ENCODE measurements at places on chromosomes 6 and 20. TPM values are rescaled to one million over a fixed set of nuclear protein-coding genes. Genes with fewer than 3 reads are reported as not detected.

GRCh38 chr6:130229645-130230044 lies 6.9 kb upstream of the SAMD3 start:
- DNase-seq: no peak
- no peaks in the 10 kb centered on the region for H3K36me3 ChIP-seq
- no peaks in the 10 kb centered on the region for H3K4me1 ChIP-seq
- no peak overlapping the region for H3K27ac ChIP-seq
- no peaks in the 10 kb centered on the region for H3K27me3 ChIP-seq
- no peak overlapping the region for H3K4me3 ChIP-seq

TFAP2C gene
- 5.3 TPM for total RNA-seq

- no peak for DNase-seq
- H3K27me3 ChIP-seq: no peaks in the 10 kb centered on the region
- no peak overlapping the region for H3K27ac ChIP-seq
- H3K36me3 ChIP-seq: no peaks in the 10 kb centered on the region
- no peak overlapping the region for H3K4me3 ChIP-seq
- H3K4me1 ChIP-seq: peaks cover 13% of the 10 kb centered on the region
Observed at GRCh38 chr6:131945971-131946370, 5.2 kb downstream of the CCN2 start.

GRCh38 chr6:109979033-109979921 lies 1.2 kb downstream of the GPR6 start:
- H3K4me1 ChIP-seq: no peaks in the 10 kb centered on the region
- no peak overlapping the region for H3K4me3 ChIP-seq
- no peak for DNase-seq
- H3K27me3 ChIP-seq: peaks cover 46% of the 10 kb centered on the region

DNA sequence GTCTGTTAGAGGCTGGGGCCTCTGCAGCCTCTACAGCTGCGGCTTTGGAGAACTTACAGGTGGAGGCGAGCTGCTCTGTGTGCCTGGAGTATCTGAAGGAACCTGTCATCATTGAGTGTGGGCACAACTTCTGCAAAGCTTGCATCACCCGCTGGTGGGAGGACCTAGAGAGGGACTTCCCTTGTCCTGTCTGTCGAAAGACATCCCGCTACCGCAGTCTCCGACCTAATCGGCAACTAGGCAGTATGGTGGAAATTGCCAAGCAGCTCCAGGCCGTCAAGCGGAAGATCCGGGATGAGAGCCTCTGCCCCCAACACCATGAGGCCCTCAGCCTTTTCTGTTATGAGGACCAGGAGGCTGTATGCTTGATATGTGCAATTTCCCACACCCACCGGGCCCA lies 2.6 kb downstream of the TRIM39 start:
- DNase-seq: no peak
- peaks cover 16% of the 10 kb centered on the region for H3K36me3 ChIP-seq
- no peak overlapping the region for H3K27ac ChIP-seq
- H3K4me1 ChIP-seq: no peaks in the 10 kb centered on the region
- no peak overlapping the region for H3K4me3 ChIP-seq

ZNF334 gene
- 2.6 TPM for total RNA-seq

SNAP25 gene
- 19.3 TPM for total RNA-seq
